ENCODE measurements at places on chromosomes 16 and 17. TPM values are rescaled to one million over a fixed set of nuclear protein-coding genes. Genes with fewer than 3 reads are reported as not detected.
A peak's percentile ranks its signal among the peaks of the same experiment; 100 is the strongest.

Gene HASPIN
- total RNA-seq = 2.2 TPM

Gene CD300LG
- total RNA-seq = 0.58 TPM

Gene SALL1
- total RNA-seq = 1.0 TPM

Gene SKAP1
- 1.7 TPM for total RNA-seq

Gene EFCAB13
- 25.0 TPM for total RNA-seq

Gene CACNG4
- 4.0 TPM for total RNA-seq

Gene TMEM92
- total RNA-seq = 1.0 TPM

Gene KRTAP9-8
- not detected for total RNA-seq

Gene CACNG3
- not detected for total RNA-seq

Gene TNFRSF12A
- 20.1 TPM for total RNA-seq

Gene LRRC37A3
- total RNA-seq = 19.0 TPM

Gene MT1E
- total RNA-seq = 14.7 TPM

Gene KRT33B
- total RNA-seq = not detected

Gene CLEC18C
- total RNA-seq = not detected

Gene TMEM114
- not detected for total RNA-seq

GRCh38 chr16:66481943-66482390 is 54.9 kb downstream of the BEAN1 start:
- DNase-seq = no peak

GRCh38 chr17:62653002-62653825 is 25.7 kb downstream of the MRC2 start:
- no peak for DNase-seq

DNA sequence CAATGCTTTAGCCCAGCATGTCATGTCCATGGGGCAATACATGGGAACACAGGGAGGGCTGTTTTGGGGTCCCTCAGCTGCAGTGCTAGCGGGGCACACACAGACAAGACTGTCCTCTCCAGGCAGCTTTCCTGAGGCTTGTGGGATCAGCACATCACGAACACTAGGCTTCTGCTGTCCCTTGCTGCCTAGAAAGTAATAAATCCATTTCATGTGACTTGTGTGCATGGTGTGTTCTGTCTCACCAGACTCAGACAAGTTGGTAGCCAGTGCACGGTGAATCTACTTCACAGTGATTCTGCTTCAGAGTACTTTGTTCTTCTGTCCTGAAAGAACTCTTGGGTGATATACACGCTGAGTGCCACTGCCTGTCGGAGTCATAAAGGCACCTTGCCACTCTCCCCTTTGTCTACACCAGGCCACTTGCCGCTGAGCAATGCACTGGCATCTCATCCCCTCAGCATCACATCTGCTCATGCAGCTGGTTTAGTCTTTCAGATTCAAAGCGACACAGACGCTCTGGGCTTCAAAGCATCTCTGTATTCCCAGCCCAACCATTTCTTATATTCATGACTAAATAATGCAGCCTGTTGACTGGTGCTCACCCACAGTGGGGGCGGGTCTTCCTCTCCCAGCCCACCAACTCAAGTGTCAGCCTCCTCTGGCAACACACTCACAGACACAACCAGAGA is 95.2 kb upstream of the COX10 start:
- DNase-seq = no peak

GRCh38 chr17:28391401-28391800 is 14.6 kb downstream of the SLC46A1 start:
- no peak for DNase-seq

- DNase-seq = no peak
Observed at GRCh38 chr16:7372095-7372494, 39.5 kb downstream of the RBFOX1 start.

- no peak for DNase-seq
Observed at GRCh38 chr16:47142821-47143676, 696 bp downstream of the NETO2 start.

DNA sequence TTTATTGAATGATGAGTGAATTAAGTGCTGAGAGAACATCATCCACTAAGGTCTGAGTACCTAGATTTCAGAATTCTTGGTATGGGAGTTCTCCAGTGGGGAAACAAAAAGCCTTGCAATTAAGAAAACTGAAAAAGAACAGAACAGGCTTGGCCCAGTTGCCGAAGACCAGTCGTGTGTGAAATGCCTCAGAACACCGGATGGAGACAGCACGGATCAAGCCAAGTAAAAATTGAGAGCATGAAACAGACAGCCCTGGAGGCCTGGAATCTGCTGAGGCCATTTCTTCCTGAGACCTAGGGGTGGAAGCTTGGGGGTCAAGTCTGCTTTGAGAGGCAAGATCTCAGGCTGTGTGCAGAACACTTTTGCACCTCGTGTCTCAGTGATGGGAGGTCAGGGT is 43.3 kb downstream of the GRIN2A start:
- DNase-seq = no peak

DNA sequence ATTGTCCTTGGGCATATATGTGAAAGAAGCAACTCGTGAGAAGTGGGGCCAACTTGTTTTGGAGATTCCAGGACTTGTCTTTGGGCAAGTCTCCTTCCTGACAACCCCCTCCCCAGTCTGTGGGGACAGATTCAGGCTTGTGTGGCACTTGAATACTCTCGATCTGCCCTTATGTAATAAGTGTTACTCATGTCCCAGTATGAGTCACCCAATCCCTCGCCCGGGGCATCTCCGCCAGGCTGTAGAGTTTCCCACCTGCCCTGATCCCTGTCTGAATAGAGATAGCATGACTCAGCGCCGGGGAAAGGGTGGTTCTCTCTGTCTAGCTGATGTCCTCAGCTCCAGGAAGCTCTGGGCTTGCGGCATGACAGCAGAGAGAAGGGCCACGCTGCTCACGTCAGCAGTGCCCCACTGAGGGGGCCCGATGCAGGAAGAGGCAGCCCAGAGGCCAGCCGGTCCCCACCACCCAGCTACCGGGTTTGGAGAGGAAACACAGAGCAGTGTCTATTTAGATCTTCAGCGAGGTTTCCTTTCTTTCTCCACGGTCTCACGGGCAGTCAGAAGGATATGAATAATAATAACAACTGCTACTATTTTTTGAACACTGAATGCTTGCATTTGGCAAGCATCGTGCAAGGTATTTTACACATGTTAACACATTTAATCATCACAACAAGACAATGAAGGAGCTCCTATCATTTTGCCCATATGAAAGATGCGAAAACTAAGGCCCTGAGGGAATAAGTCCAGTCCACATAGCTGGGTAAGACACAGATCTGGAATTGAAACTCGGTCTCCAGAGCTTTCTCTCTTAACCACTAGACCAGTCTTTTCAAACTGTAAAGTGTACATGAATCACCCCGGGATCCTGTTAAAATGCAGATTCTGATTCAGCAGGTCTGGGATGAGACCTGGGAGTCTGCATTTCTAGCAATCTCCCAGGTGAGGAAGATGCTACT is 426.7 kb upstream of the MAF start:
- DNase-seq = peak; percentile 50

GRCh38 chr16:57264950-57265371 is 19.5 kb downstream of the PLLP start:
- DNase-seq = no peak

- no peak for DNase-seq
Observed at GRCh38 chr16:53881371-53881770, 177.4 kb downstream of the FTO start.

DNA sequence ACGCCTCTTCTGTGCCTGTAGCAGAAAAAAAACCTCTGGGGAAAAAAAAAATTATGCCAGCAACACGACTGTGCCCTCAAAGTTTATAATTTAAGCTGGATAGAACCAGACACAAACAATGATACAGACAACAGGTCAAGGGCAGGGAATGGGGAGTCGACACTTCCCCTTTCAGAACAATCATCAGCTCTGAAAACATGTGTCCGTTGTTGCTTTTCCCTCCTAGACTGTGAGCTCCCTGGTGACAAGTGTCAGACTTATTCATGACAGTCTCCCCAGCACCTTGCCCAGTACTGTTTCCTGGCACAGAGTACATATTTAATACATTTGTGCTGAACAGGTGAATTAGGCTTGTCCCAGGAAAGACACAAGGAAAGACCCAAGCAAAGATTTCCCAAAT is 178.3 kb downstream of the SOX9 start:
- DNase-seq = no peak

- no peak for DNase-seq
Observed at GRCh38 chr17:17822189-17822588, 14.6 kb downstream of the SREBF1 start.

GRCh38 chr17:73770115-73770848 is 126.0 kb upstream of the SDK2 start:
- peak; percentile 78 for DNase-seq

- DNase-seq = peak; percentile 76
Observed at GRCh38 chr17:73342050-73342522, 30.3 kb upstream of the CDC42EP4 start.

- no peak for DNase-seq
Observed at GRCh38 chr17:69710926-69711325, 296.4 kb downstream of the MAP2K6 start.

DNA sequence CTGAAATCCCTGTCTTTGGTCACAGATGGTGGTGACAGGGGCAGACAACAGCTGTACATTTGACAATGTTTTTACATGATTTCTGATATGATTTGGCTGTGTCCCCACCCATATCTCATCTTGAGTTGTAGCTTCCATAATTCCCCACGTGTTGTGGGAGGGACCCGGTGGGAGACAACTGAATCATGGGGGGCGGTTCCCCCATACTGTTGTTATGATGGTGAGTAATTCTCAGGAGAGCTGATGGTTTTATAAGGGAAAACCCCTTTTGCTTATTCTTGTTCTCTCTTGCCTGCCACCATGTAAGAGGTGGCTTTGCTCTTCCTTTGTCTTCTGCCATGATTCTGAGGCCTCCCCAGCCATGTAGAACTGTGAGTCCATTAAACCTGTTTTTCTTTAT is 353.9 kb downstream of the CPPED1 start:
- DNase-seq = no peak

DNA sequence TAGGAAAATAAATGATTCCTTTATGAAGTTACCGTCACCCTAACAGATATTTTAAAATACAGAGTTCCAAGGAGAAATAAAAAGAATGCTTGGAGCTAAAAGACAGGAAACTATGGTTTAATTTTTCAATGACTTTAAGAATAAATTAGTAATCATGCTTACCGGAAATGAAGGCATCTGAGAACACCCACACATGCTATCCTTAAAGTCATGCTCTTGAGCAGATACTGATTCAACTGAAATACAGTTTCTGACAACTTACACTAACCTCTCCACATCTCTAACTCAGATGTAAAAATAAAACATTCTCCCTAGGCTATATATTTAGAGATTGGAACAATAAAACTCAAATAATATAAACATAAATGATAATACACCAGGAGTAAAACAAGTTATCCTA is 7.8 kb downstream of the PSMD12 start:
- no peak for DNase-seq

GRCh38 chr17:67217446-67217845 is 27.6 kb downstream of the HELZ start:
- no peak for DNase-seq

DNA sequence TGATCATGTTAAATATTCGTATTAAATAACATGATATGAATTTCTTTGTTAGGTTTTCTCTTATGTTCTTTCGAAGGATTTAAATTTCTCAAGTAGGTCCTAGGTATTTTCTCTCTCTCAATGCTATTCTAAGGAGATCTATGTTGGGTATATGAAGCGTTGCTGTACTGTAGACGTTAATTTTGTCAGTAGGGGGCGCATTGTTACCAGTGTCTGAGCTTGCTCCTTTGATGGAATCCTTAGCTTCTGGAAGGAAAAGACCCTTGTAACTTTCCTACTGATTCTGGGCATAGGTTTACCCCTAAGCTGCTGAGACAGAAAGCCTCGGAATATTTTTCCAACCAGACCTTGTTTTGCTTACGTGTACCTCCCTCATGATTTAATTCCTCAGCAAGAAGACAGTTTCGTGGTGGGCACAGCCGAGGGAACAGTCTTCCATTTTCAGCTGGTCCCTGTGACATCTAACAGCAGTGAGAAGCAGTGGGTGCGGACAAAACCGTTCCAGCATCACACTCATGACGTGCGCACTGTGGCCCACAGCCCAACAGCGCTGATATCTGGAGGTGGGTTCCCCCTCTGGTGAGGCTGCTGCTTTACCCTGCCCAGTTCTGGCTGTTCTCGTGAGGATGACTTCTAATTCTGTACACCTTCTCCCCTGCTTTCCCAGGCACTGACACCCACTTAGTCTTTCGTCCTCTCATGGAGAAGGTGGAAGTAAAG is 17.9 kb downstream of the UTP4 start:
- peak; percentile 65 for DNase-seq

DNA sequence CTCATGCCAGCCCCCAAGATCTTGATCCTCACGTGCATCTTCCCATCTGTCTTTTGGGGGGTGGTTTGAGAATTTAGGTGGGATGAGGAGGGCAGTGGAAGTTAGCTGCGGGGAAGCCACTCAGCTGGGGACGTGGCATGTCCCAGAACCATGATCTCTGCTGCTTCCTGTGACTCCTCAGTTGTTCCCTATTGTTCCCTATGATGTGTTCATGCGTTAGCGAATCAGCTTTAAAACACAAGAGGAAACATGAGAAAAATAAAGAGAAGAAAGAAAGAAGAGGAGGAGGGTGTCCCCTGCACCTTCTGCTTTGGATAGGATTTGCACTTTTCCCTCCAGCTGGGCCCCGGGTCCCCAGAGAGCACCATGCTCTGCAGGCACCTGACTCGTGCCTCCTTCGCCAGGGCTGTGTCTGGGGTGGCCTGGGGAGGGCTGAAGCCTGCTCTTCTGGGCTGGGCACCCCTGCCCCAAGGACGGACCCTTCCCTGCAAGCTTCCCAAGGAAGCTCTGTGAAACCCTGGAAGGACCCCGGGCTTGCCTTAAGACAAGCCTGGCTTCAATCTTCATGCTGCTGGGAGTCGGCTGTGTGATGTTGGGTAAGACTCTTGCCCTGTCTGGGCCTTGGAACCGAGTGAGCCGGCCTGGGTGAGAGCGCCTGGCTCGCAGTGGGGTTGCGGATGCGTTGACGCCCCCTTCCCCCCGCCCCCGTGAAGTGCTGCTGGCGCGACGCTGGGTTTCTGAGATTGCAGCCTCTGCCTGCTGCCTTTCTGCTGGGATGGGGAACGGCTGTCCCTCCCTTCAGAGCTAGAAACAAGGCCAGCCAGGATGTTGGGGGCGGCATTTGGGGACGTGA is 62.8 kb upstream of the CIBAR2 start:
- no peak for DNase-seq

DNA sequence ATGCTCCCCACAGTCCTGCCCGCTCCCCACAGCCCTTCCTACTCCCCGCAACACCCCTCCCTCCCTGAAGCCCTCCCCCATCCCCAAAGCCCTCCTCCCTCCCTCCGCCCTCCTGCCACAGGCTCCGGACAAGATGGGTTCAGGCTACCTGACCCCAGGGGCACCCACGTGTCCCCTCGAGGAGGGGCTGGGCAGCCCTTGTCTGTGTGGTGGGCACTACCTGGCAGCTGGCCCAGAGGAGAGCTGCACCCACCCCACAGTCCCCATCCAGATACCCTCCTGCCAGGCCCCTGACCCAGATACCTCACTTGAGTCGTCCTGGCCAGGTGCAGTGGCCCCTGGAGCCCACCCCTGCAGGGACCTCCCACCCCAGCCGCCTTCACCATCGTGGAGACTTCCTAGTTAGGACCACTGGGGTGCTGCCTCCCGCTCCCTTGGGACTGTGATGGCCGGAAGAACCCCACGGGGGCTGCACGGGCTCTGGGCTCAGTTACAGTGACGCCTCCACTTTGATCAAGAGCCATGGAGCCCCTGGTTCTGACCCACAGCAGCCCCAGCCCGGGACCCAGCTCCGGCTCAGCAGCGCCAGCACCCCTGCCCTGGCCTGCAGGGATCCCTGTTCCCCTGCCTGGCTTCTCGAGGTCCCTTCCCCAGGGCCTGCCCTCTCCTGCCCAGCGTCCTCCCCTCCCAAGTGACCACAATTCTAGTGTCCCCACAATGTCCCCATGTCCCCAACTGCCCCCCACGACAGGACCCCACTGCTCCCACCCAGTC is 806 bp downstream of the PERCC1 start:
- no peak for DNase-seq

- DNase-seq = no peak
Observed at GRCh38 chr16:85086347-85087291, 25.7 kb downstream of the CIBAR2 start.
